ENCODE measurements at places on chromosomes 5 and 9.

DNA sequence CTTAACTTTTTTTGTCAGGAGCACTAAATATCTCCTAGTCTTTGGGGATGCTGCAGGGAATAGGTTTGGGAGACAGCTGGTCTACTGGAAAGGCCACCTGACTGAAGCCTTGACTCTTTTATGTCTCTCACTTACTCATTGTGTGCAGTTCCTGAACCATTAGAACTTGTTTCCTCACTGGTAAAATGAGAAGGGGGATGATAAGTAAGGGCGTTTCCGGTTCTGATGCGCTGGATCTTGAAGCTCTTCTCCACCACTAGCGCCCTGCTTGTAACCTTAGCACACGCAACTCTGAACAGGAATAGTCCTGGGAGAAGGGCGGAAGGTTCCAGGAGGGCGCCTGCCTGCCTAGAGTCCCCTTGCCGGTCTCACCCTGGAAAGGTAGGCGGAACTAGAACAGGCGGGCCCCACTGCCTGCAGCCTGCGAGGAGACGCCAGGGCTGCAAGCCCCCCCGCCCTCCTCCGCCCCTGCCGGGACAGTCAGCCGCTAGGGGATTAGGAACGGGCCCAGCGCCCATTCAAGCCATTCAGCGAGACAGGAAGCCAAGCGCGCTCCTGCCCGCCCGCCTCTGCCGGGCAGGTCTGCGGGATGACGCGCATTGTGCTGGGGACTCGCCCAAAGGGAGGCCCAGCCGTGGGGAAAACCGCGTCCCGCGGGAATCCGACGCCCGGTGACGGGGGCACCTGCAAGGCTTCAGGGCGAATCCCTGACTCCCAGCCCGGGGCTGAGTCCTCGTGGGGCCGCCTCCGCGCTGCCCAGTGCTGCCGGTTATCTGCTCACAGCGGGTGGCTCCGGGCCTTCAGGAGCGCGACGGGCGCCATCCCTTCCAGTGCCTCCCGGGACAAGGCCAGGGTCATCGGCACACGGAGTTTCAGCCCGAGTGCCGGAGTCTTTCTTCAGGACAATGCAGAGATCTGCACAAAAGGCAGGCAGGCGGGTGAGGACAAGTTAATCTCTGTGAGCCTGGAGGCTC is 44.0 kb upstream of the XPA start:
- peak; percentile 94 for DNase-seq

GRCh38 chr5:125424402-125425141 is 678.1 kb upstream of the ZNF608 start:
- no peak for DNase-seq

GRCh38 chr9:95791286-95791685 is 84.2 kb upstream of the ERCC6L2 start:
- DNase-seq, result no peak

DNA sequence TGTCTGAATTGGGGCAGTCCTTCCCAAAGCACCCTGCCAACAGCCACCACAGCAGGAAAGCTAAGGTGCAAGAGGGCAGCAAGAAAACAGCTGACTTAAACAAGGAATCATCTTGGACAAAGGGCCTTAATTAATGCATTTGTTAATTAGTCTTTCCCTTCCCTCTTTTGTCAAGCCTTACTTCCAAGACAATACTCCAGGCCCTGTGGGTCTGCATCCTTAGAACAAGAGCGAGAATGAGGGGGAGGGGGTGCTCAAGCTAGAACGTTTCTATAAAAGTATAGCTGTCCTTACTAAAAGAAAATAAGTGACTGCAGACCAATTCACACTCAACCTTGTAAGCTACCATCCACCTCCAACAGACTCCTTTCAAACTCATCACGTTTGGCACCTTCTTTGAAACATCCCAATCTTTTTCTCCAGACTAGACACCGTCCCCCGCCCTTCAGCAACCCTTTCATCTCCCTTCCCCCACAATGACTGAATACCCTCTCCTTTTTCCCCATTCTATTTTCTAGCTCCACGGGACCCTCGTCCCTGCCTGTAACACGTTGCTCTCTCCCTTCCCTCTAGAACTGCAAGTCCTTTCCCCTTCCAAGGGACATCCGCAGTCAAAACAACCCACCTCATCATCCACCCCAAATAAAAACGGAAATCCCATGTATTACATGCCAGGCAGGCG is 85.7 kb upstream of the RNF38 start:
- DNase-seq, result peak; percentile 69

DNA sequence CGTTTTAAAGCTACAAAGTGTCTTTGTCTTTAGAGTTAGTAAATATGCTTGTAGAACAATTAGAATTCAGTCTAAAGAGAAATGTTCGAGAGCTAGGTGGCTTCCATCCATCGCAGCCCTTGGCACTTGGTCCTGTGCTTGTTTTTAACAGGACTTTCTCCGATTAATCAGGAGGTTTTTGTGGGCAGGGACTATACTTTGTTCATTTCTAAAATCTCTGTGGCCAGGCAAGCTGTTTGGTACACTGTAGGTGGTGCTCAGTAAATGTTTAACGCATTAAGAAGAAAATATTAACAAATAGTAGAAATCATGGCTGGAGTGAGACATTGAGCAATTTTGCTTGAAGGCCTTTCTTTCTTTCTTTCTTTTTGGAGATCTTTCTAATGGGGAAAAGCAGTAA is 20.8 kb downstream of the AGXT2 start:
- DNase-seq, result no peak

GRCh38 chr5:178418471-178419010 is 171.7 kb downstream of the COL23A1 start:
- peak; percentile 26 for DNase-seq

DNA sequence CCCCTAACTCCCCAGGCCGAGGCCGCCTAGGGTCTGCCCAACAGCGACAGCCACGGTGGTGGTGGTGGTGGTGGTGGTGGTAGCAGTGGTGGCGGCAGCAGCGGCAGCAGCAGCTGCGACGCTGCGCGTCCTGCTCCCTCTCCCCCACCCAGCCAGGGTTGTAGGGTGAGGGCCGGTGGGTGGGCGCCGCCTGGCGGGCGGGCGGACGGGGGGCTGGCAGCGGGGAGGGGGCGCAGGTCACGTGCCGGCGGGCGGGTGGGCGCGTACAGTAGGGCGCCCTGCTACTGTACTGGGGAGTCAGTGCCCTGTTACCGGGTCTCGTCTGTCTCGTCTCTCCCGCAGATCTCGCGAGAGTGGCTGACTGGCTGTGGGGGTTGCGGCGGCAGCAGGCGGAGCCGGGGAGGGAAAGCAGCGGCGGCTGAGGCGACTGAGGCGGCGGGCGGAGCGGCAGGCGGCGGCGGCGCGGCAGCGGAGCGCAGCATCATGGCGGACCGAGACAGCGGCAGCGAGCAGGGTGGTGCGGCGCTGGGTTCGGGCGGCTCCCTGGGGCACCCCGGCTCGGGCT is at the start of gene PURA:
TSS of gene PURA (plus strand) at position 411 of the 565 bp plus-strand sequence. CDS start at position 484, 73 bp downstream.
- peak; percentile 94 for DNase-seq
